CMK (cell line): ENCODE measurements at places on chromosomes 6 and 20.
A peak's percentile ranks its signal among the peaks of the same experiment; 100 is the strongest.

GRCh38 chr20:572727-573126, 29.1 kb upstream of the CSNK2A1 start:
- DNase-seq: no peak

DNA sequence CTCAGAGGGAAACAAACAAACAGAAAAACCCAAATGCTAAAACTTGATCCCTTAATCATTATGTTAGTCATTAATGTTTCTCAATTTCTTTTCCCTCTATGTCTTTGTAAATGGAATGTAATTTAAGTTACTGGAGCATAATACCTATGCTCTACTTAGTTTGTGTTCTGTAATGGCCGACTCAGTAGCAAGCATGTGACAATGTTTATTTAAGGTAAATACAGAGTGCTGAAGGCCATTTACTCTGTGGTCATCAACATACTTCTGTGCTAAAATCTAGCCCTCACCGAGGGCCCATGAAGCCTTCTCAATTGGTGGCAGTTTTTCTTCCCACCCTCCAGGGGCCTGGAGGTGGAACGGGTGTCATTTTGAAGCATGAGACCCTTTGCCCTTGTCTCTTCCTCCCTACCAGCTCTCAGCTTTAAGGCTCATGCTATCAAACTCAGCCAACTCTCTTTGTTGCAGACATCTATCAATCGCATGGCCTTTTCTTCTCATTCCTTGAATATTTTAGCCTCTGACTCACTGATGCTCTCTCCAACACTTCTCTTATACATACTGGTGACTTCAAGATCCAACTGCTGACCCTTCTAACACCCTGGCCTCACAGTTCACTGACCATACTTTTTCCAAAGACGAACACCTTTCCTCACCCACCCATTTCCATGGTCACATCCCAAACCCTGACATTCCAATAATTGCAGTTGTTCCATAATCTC, 48.2 kb downstream of the STX7 start:
- DNase-seq: no peak

DNA sequence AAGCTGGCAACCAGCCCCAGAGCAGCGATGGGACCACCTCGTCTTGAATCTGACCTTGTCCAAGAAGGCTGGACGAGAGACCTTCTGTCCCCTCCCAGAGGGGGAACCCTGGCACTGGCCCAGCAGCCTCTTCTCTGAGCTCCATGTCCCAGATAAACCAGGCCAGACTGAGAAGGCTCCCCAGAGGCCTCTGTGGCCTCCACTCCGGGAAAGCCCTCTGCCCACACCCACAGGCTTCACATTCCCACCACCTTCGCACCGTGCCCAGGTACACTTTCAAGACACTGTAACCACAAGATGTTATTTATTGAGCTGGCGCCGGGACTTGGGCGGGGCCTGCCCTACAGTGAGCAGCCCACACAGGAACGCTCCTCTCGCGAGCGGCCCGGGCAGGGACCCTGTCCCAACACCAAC, 33.2 kb downstream of the ADA start:
- DNase-seq: no peak

DNA sequence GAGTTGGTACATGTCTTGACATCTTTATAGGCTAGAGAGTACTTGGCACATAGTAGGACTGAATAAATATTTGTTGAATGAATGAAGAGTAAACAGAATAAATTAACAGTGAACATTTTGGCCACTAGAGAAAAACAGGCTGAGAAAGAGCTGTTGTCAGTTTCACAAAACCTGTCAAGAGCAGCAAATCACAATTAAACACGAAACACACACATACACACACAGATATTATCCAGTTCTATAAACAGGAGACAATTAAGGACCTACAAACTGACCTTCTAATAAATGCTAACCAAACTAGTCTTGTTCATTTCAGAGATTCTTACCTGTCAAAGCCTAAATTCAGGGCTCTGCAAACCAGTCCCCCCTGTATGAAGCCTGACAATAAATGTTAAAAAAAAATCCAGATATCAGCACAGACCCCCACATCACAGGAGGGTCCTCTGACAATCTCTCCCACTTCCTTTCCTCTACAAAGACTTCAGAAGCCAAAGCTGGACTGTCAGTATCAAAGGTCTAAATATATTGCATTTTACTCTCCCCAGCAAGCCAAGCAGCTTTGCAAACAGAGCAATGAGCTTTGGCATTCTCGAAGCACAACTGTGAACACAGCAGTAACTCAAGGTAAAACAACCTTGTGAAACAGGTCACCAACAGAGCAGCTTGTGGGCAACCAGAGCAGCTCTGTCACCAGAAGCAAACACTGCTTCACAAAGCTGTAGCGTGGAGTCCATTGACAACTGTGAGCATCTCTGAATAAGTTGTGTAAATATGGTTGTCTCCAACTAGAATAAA, 229.9 kb downstream of the TBXT start:
- no peak for DNase-seq

DNA sequence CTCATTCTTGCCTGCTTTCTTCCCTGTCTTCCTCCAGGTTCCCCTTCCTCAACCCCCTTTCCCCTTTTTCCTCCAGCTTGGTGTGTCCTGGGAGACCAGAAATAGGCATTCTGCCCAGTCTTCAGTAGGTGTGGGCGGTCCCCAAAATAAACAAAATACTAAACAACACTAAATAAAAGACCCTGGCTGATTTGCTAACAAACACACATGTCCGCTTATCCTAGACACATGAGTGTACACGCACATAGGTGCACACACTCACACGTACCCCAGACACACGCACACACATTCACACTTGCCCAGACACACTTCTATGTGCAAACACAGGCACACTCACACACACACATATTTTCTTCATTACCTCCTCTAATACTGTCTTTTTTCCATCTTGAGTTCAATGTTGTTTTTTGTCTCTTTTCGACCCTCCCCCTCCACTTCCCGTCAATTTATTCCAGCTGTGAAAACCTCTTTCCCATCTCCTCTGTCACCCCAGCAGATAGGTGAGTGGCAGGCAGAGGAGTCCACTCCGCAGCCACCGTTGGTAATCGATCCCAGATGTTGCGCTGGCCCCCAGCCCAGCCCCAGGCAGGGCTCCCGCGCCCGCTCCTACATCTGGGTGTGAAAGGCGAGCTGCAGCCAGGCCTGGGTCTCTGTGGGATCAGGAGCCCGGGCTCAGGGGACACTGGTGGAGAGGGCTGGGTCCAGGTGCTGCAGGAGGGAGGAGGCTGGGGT, 56.9 kb upstream of the FOXP4 start:
- DNase-seq: no peak

DNA sequence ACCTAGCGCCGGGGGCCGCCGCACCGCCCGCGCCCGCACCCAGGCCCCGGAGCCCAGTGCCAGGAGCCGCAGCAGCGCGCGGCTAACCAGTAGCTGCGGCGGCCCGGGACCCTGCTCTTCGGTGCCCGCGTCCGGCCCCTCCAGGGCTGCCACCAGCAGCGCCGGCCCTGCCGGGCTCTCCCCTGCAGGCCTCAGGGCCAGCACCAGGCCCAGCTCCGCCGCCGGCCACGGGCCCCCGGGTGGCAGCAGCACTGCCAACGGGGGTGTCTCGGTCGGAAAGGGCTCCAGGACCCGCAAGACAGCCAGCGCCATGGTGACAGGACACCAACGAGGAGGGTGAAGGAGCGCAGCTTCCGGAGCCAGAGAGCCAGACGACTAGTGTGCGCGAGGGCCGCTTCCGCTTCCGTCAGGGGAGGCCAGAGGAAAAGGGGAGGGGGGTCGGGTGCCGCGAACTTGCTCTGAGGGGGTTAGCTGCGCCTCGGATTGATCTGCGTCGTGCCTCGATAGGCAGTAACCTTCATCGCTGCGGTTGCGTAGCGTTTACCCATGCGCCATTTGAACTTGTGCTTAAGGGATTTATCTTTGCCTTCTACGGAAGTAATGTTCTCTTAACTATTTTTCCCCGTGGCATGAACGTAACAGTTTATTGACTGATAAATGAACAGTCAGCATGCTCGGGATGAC, at the start of gene PEX6:
Gene PEX6, minus strand, starts transcription at position 343 of the 684 bp plus-strand sequence. Its CDS starts 31 bp downstream, at position 312.
- DNase-seq: peak; percentile 89

GRCh38 chr20:64101731-64102621, 5.4 kb downstream of the NPBWR2 start:
- no peak for DNase-seq

DNA sequence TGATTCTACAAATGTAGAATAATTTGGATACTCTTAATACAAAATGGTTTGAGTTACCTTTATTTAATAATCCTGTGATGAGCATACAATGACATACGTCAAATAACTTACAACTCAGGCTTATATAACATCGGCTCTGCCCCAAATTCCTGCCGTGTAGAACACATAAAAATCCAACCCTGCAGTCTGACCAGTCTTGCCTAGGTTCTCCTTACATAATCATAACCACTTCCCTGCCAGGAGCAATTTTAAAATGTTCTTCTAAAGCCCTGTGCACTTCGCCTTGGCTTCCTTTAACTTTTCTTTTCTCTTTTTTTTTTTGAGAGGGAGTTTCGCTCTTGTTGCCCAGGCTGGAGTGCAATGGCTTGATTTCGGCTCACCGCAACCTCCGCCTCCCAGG, 16.2 kb upstream of the IER3 start:
- DNase-seq: no peak
